ENCODE measurements at places on chromosomes 4 and X. TPM values are rescaled to one million over a fixed set of nuclear protein-coding genes. Genes with fewer than 3 reads are reported as not detected.

Gene PF4V1
- not detected for total RNA-seq

Gene GAGE12F
- total RNA-seq = 0.86 TPM

DNA sequence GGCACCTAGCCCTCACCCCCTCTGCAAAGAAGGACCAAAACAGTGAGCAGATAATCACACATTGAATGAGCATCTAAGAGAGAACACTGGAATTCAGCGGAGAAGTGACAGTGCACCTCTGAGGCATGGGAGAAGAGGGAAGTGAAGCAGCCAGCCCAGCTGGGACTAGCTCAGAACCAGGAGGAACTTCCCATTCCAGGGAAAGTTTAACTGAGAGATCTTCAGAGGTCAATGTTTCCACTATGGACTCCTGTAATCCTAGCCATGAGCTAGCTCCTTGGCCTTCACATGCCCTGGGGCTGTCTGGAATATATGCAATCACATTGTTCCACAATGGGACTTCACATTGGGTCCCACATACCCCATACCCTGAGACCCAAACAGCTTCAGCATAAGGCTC lies 24.4 kb downstream of the TLR6 start:
- no peak for DNase-seq

DNA sequence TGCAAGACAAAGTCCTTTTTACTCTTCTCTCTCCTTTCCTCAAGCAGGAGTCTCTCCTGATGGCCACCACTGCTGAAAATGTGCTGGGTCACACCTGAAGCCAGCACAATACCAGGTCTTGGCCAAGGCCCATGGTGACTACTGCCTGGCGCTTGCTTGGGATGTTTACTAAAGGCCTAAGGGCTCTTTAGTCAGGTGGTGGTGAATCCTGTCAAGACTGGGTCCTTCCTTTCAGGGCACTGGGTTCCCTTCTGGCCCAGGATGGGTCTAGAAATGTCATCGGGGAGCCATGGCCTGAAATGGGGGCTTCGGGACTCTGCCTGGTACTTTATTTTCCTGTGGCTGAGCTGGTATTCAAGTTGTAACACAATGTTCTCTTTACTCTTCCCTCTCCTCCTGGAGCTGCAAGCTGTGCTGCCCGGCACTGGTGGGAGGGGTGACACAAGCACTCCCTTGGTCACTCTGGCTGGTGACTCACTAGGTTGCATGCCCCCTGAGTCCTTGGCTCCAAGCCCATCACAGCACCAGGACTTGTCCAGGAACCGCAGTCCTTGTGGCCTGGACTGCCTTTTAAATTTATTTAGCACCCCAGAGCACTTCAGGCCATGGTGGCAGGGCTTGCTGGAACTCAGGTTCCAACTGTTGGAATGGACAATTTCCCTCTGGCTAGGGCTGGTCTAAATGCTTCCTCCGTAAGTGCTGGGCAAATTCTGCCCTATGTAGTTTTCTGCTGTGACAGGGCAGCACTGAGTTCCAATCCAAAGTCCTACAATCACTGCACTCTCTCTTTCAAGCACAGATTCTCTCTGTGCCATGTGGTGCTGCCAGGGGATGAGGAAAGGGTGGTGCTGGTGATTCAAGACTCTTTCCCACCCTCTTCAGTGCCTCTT lies 11.3 kb downstream of the ARL13A start:
- peak; percentile 28 for DNase-seq
